Stimulated activated CD4-positive, alpha-beta T cell treated with anti-CD3 and anti-CD28 coated beads, Interleukin-2, amount 100 ng/mL, for 4 hours (primary cell): ENCODE measurements at places on chromosomes 6 and 20.

- no peak for DNase-seq
These were observed 519.2 kb upstream of the NOX3 start for GRCh38 chr6:155974811-155975323.

- no peak for DNase-seq
These were observed 9.8 kb downstream of the PGM3 start for GRCh38 chr6:83183082-83183828.

GRCh38 chr6:153044295-153044694, 41.8 kb upstream of the MTRF1L start:
- no peak for DNase-seq

- DNase-seq, result no peak
These were observed 134.1 kb downstream of the RFPL4B start for GRCh38 chr6:112481211-112481610.

GRCh38 chr6:38871741-38872568, 156.8 kb downstream of the DNAH8 start:
- no peak for DNase-seq

DNA sequence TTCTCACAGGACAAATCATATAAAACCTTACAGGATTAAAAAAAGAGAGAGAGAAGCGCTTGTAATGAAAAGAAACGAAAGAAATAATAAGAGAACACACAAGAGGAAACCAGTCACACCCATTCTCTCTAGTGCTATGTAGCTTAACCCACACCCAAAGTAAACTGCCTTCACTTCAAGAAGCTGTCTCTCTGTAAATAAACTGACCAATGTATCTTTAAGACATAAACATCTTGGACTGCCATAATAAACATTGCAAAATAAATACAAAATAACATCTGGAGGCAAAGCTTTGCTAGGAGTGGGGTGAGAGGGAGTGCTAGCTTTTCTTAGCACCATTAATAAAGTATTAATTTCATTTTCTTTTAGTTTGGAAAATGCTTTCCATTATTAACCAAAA, 61.6 kb upstream of the RNF146 start:
- no peak for DNase-seq

DNA sequence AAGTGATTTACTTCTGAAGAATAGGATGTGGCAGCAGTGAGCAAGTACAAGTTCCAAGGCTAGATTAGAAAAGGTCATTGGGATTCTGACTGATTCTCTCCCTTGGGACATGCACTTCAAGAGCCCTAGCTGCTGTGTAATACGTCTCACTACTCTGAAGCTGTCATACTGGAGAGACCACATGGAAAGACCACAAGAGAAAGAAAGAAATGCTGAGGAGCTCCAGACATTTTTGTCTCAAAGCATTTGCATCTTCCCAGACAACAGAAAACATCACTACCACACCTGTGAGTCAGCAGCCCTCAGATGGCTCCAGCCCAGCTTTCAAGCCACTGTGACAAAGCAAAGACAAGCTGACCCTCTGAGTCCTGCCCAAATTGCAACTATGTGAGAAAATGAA, 20.7 kb downstream of the TENT5A start:
- no peak for DNase-seq

DNA sequence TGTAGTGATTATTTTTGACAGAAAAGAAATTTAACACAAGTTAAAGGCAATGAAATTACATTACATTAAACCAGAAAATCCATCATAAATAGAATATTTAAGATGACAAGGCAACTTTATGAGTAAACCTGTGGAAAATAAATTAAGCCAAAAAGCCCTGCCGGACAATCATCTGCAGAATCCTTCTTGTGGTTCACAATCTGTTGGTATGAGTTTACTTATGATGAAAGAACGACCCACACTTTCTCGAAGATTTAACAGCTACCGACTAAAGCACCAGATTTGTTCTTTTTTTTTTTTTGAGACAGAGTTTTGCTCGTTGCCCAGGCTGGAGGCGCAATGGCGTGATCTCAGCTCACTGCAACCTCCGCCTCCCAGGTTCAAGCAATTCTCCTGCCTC, 21.4 kb downstream of the HDAC2 start:
- DNase-seq, result no peak

GRCh38 chr6:118507636-118508035, 40.5 kb upstream of the PLN start:
- DNase-seq, result no peak

DNA sequence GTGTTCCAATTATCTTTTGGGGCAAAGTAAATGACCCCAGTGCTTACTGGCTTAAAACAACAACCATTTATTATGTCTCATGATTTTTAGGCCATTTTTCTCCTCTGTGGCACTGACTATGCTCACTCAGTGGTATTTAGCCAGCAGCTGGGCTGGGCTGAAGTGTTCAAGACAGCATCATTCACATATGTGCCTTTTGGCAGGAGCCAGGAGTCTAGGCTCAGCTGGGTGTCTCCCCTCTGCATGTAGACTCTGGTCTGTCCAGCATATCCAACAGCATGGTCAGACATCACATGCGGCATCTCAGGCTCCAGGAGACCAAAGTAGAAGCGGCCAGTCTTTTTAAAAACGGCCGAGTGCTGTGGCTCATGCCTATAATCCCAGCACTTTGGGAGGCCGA, 120.3 kb upstream of the TOP1 start:
- DNase-seq, result no peak

- no peak for DNase-seq
These were observed 275.6 kb downstream of the TFAP2B start for GRCh38 chr6:51094271-51094670.

- no peak for DNase-seq
These were observed 72.2 kb upstream of the EEF1E1 start for GRCh38 chr6:8174571-8174970.

DNA sequence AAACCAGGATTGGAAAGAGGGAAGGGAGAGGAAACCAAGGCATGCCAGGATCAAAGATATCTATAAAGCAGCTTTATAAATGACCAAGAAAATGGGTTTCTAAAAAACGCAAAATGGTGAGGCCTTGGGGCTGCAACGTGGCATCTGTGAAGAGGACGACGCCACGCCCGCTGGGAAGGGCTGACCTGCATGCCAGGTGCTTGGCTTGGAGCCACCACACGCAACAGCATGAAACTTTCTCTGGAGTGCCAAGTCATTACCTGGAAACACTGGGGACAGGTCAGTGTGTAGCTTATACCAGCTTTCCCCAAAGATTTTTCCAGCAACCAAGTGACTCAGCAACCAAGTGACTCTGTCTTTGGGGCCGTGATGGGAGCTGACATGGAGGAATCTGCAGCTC, 82.5 kb downstream of the POPDC3 start:
- no peak for DNase-seq

DNA sequence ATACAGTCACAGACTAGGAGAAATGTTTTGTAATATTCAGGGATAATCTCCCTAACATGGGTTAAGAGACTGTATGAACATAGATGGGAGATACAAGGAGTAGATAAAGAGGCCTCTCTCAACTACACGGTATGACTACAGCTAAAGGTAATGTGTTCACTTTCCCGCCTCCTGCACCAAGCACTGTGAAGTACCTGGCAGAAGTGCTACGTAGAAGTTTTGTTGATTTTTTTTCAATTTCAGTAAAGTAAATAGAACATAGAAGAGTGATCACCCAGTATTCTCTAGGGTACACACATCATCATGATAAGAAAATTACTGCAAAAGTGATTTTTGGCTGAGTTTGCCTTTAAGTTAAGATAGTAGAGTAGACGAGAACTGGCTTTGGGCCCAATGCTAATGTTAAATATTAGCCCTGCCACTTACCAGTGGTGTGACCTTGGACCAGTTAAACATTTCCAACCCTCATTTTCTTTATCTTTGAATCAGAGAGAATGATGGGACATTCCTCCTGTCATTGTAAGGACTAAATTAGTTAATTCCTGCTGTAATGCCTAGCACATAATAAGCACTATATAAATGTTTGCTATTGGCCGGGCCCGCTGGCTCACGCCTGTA, 183.6 kb downstream of the COL9A1 start:
- no peak for DNase-seq

- DNase-seq, result no peak
These were observed 149.5 kb upstream of the BMP5 start for GRCh38 chr6:56024931-56025330.

- no peak for DNase-seq
These were observed 52.9 kb upstream of the SLC22A16 start for GRCh38 chr6:110529355-110529754.

DNA sequence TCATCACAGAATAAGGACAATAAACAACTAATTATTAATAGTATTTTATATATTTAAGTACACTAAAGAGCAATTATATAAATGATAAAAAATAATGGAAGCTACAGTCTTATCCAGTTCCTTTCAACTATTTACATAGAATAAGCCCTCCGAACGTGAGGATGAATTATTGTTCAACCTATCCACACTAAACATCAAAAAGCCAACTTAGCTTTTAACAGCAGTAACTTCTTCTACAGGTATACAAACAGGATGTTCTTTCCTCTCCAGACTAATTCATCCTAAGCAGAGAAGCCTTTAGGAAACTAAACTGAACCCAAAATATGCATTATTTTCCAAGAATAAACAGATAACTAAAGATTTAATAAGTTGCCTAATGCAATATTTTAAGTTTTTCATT, 2.3 kb downstream of the FKBP5 start:
- no peak for DNase-seq

GRCh38 chr6:89290401-89291155, 24.5 kb downstream of the GABRR2 start:
- no peak for DNase-seq

- no peak for DNase-seq
These were observed 17.6 kb upstream of the IER3 start for GRCh38 chr6:30761791-30762429.

- no peak for DNase-seq
These were observed 64.3 kb downstream of the CDH4 start for GRCh38 chr20:61316346-61316745.

DNA sequence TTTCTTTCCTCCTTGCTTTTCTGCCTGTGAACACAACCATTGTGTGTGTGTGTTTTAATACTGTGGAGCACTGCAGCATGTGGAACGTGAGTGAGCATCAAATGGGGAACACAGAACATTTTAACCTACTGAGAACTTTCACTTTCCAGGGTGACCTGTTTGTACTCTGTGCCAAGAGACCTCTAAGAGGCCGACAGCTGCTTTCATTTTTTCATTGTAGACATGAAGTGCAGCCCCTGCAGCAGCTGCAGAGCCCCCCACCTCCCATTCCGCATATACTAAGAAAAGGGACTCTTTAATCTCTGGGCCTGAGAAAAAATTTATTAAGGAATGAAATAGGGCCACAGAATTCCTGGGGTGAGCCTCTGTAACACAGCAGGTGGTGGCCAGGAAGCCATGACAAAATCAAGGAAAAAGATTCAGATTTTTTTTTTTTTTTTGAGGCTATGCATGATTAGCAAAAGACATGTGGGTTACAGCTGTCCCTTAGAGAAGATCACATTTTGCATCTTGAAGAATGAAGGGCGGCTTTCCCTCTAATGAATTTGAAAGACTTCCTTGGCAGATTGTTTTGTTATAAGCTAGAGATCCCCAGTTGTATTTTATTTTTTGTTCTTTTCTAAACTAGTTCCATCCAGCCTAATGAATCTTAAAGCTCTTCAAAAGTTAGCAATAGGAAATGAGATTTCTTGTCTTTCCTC, 503.4 kb downstream of the CD109 start:
- DNase-seq, result no peak

DNA sequence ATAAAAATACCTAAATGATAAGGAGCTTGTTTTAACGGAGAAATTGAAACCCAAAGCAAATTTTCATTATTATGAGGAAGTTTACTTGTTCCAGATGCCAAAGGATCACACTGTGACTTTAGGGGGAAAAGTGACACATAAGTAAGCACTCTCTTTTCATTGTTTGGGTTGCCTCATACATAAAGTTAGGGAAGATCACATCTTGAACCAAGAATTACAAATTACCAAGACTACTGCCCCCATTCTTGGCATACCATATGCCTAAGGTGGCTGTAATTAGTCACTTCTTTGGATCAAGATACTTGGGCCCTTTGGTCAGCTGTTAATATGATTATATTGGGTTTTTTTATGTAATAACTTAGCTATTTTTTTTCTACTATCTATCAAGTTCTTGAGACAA, 269.0 kb downstream of the COL12A1 start:
- no peak for DNase-seq

DNA sequence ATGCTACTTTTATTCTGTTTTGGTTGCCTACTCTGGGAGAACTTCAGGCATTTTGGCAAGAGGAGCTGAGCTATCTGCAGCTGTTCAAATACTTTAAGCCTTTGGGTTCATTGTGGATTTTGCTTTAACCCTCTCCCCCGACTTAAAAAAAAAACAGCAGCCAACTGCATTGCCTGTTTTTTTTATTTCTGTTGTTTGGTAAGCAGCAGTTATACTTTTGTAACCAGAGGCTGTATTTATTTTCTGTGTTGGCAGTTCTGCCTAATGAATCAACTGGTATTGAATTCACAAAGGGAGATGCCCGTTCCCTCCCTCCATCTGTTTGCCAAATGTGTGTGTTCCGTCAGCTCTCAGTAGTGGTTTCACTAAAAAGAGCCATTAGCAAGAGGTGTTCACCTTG, 484.0 kb downstream of the UTRN start:
- DNase-seq, result no peak

GRCh38 chr6:106517706-106518105, 111.6 kb downstream of the RTN4IP1 start:
- no peak for DNase-seq

GRCh38 chr6:11772109-11772825, 6.3 kb downstream of the ADTRP start:
- no peak for DNase-seq

- peak; percentile 13 for DNase-seq
These were observed 18.0 kb downstream of the ATP9A start for GRCh38 chr20:51750037-51750769.

DNA sequence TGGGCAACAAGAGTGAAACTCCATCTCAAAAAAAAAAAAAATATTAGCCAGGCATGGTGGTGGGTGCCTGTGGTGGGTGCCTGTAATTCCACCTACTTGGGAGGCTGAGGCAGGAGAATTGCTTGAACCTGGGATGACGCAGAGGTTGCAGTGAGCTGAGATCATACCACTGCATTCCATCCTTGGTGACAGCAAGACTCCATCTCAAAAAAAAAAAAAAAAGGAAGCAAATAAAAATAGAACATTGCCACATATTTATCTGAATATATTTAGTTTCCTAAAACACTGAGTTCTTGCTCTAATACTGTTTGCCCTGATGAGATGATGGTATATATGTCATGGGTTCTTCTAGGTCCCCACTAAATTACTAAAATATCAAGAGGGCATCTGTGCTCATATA, 28.4 kb downstream of the CASP8AP2 start:
- no peak for DNase-seq

- DNase-seq, result no peak
These were observed 835.4 kb downstream of the MAFB start for GRCh38 chr20:39853636-39854035.

- DNase-seq, result no peak
These were observed 13.1 kb downstream of the RPS10 start for GRCh38 chr6:34412643-34413214.

GRCh38 chr20:22939181-22939580, 95.9 kb upstream of the SSTR4 start:
- DNase-seq, result no peak

DNA sequence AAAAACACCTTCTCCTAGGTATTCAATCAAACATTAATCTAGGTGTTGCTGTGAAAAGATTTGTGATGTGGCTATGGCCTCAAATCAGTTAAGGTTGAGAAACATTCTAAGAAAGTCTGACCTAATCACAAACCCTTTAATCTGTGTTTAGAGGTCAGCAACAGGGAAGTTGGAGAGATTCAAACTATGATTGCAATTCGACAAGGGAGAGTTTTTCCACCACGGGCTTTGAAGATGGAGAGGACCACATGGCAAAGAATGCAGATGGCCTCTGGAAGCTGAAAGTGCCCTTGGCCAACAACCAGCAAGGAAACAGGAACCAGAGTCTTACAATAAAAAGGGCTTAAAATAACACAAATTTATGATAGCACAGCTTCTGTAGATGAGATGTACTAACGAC, 29.6 kb upstream of the LGSN start:
- DNase-seq, result no peak
